Natural killer cell treated with Interleukin-12 subunit alpha and Interleukin-12 subunit beta and Interleukin-15 and Interleukin-18, amount 100 ng/mL, for 72 hours (primary cell): ENCODE measurements at places on chromosomes 2 and 18. TPM values are rescaled to one million over a fixed set of nuclear protein-coding genes. Genes with fewer than 3 reads are reported as not detected.

The SPATA3 gene
- total RNA-seq = not detected

The OR6B2 gene
- not detected for total RNA-seq

The TRIM43B gene
- total RNA-seq = not detected

The ABCG8 gene
- total RNA-seq = not detected

The CEP76 gene
- total RNA-seq = 10.1 TPM

The TUBB8B gene
- total RNA-seq = not detected

The HOXD1 gene
- total RNA-seq = not detected

DNA sequence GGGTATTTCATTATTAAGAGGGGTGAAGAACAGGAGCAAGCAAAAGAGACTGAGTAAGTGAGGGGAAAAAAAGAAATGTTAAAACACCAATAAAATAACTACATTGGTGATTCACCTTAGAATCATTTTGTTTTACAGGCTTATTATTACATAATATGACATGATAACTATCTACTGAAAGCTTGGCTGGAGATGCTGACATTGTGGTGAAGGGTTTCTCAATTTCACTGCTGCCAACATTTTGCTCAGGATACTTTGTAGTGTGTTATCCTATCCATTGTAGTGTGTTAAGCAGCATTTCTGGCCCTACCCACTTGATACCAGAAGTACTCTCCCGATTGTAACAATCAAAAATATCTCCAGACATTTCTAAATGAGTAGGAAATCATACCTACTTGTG is 1564.6 kb upstream of the NXPH2 start:
- H3K4me3 ChIP-seq = no peak overlapping the region
- no peak overlapping the region for H3K27ac ChIP-seq
- no peaks in the 10 kb centered on the region for H3K4me1 ChIP-seq
- no peaks in the 10 kb centered on the region for H3K36me3 ChIP-seq

DNA sequence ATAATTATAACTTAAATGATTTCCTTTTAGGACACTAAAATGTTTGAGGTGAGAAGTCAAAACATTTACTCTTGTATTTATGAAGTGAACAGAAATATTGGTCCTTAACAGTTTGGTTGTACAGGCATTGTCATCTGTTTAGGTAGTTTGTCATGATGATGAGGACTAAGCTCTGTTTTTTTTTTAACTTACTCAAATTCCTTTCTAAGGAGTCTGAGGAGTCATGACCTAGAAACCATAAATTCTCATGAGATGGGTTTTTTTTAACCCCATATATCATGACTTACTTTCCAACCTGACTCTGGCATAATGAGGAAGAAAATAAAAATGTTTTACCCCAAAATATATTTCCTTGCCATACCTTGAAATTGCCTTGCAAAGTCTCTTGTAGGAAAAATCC is 1176.2 kb downstream of the SUCLG1 start:
- no peaks in the 10 kb centered on the region for H3K36me3 ChIP-seq
- no peaks in the 10 kb centered on the region for H3K27me3 ChIP-seq
- no peak for DNase-seq
- no peak overlapping the region for H3K4me3 ChIP-seq
- H3K4me1 ChIP-seq = no peaks in the 10 kb centered on the region

DNA sequence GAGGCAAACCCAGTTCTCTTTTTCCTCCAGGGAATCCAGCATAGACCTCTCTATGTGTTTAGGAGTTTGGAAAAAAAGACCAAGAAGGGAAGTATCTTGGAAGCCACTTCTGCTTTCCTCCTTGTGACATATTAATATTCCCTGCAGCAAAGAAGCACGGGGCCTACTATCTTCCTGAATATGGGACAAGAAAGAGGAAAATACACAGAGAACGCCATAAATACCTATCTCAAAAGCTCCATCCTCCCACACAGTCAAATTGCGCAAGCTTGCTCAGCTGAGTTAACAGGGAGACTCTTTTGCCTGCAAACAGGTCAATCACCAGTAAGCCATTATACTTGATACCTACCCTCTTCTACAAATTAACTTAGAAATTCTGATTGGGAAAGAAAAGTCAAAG is 16.7 kb upstream of the RAPH1 start:
- no peak for DNase-seq
- no peaks in the 10 kb centered on the region for H3K36me3 ChIP-seq
- H3K27ac ChIP-seq = no peak overlapping the region

DNA sequence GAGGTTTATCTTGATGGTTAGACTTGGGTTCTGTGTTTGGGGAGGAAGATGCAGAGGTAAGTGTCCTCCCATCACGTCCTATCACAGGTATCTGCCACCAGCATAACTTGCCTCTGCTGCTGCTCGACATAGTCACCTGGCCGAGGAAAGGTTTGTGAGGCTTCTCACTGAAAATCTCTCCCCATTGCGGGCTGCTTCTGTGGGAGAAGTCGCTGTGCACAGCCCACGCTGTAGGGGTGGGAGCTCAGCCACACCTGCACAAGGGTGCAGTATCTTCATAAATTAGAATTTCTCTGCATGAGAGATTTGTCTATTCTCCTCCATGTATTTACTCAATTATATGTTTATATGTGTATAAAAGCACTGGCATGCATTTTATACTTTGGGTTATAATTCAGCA is 415.7 kb upstream of the MYT1L start:
- DNase-seq = no peak
- H3K4me1 ChIP-seq = no peaks in the 10 kb centered on the region
- no peak overlapping the region for H3K27ac ChIP-seq
- H3K4me3 ChIP-seq = no peak overlapping the region

DNA sequence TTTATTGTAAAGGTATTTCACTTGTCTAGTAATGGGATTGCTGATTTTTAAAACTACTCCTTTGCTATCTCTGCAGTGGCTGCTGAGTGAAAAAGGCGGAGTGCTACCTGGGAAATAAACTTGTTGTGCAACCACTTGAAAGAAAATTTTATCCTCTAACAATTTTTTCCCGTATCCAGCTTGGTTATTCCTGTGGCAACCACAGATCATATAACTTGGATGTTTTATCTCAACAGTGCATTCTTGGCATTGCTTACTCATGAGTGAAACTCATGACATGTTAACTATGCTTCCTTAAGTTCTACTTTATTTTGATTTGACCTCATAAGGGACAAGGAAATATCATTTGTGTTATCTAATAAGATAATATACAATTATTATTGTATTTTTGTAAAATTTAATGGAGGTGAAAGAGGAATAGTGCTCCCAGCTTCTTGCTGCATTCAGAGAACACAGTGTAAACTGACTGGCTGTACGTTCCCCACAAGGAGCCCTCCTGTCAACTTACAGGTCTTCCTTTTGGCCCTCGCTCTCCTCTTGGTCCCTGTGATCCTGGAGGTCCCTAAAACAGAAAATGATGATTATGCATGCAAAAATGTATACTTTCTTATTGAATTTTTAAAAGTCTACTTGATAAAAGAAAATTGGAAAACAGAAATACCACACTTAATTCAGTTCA is 82.7 kb downstream of the COL5A2 start:
- H3K36me3 ChIP-seq = no peaks in the 10 kb centered on the region
- no peaks in the 10 kb centered on the region for H3K27me3 ChIP-seq
- no peak overlapping the region for H3K27ac ChIP-seq
- H3K4me3 ChIP-seq = no peak overlapping the region
- no peak for DNase-seq

GRCh38 chr2:168039881-168040280 is 207.5 kb downstream of the STK39 start:
- H3K27me3 ChIP-seq = no peaks in the 10 kb centered on the region
- no peak for DNase-seq
- no peak overlapping the region for H3K27ac ChIP-seq

- H3K27ac ChIP-seq = no peak overlapping the region
- DNase-seq = no peak
- H3K27me3 ChIP-seq = peaks cover 25% of the 10 kb centered on the region
- no peaks in the 10 kb centered on the region for H3K36me3 ChIP-seq
- no peak overlapping the region for H3K4me3 ChIP-seq
- H3K4me1 ChIP-seq = no peaks in the 10 kb centered on the region
Observed at GRCh38 chr2:121860033-121860757, 104.7 kb downstream of the TSN start.

GRCh38 chr18:3692691-3693090 is 242.7 kb downstream of the TGIF1 start:
- H3K4me3 ChIP-seq = no peak overlapping the region
- H3K27me3 ChIP-seq = peaks cover 10% of the 10 kb centered on the region
- no peak for DNase-seq
- peaks cover 8% of the 10 kb centered on the region for H3K4me1 ChIP-seq

DNA sequence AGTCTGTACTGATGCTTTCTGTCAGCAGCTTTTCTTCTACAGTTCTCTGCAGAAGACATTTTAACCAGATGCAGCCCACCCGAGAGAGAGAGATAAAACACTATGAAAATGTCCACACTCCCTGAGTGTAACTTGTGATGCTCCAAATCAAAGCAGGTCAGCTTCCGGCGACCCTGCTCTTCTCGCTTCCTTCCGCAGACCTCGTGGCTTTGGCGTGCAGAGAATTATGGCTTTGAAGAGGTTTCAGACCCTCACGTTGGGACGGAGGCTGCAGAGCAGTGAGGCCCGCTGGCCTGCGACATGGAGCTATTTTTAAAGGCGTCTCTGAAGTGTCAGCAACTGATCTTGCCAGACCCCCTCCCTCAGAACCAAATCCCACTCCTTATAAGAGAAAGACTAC is 41.8 kb downstream of the TMEM163 start:
- H3K4me3 ChIP-seq = peak overlapping the region; percentile 78
- H3K36me3 ChIP-seq = no peaks in the 10 kb centered on the region
- H3K27ac ChIP-seq = peak overlapping the region; percentile 64

DNA sequence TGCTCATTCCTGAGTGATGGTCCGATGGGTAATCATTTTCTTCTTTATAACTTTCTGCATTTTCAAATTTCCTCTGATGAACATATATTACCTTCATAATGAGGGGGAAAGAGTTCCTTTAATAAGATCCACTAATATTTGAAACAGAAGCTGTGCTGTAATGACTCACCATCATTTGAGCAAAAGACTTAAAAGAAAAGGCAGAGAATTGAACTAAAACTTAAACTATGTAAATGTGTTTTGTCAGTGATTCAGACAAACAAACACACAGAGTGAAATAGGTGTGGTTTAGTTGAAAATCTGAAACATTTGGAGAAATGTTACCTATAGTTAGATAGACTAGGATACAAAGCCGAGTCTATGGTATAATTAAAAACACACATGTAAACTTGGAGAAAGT is 209.6 kb downstream of the STK39 start:
- peaks cover under 1% of the 10 kb centered on the region for H3K36me3 ChIP-seq
- no peaks in the 10 kb centered on the region for H3K27me3 ChIP-seq
- H3K4me1 ChIP-seq = peaks cover 43% of the 10 kb centered on the region
- no peak overlapping the region for H3K27ac ChIP-seq
- DNase-seq = no peak

- no peak overlapping the region for H3K4me3 ChIP-seq
- H3K36me3 ChIP-seq = no peaks in the 10 kb centered on the region
- no peak for DNase-seq
Observed at GRCh38 chr2:225893151-225893550, 493.6 kb downstream of the NYAP2 start.

DNA sequence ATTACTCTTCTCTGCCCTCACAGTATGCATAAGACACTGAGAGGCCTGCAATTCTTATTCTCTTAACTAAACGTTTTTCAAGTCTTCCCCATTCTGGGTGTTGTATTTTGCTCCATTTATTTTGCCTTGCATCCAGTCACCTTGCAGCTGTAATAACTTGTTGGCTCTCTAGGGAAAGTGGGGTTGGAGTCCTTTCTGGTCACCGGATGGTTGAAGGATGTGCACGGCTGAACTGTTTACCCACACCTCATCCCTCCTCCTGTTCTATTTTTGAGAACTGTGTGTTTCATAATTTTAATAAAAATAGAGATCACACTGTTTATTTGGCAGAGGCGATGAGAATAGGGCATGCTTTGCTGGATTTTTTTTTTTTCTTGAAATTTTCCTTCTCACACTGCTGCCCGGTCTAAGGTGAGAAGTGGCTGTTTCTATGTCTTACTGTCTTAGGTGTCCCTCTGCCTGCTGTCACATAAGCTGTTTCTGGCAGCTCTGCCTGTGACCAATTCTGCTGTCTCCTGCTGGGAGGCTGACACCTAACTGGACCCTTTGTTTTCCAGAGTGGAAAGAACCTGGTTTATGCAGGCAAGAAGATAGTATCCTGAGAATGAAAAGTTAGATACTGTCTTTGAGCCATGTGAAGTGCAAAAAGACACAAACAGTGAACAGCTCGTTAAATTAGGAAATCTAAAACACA is 342.6 kb downstream of the DPP10 start:
- H3K36me3 ChIP-seq = no peaks in the 10 kb centered on the region
- no peak for DNase-seq
- H3K27ac ChIP-seq = no peak overlapping the region
- H3K27me3 ChIP-seq = no peaks in the 10 kb centered on the region

DNA sequence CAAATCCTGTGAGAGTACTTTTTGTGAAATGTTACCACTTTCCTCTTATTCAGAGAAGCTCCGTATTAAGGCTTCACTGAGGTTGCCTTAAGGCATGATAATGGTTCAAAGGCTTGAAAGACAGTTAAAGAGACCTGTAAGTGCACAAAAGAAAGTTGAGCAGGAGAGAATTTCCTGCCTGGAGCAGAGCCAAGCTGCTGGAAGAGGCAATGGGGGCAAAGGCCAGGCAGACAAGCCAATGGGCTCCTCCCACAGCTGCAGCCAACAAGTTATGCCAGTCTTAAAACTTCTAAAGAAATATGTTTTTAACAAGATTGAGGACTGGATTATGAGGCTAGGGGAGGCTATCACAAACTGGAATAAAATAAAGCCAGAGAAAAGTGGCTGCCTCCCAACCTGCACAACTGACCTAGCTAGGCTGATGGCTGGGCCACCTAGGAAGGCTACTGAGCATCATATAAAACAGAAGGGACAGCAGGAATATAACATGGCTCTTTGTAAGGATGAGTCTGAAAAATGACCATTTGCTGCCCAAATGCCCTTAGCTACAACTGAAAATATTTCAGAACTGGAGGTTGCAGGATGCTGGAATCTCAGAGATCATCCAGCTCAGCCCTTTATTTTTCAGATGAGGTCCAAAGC is 2.1 kb downstream of the IL1B start:
- DNase-seq = no peak
- H3K27ac ChIP-seq = no peak overlapping the region
- peaks cover 17% of the 10 kb centered on the region for H3K4me1 ChIP-seq
- H3K4me3 ChIP-seq = no peak overlapping the region
- peaks cover 11% of the 10 kb centered on the region for H3K27me3 ChIP-seq

DNA sequence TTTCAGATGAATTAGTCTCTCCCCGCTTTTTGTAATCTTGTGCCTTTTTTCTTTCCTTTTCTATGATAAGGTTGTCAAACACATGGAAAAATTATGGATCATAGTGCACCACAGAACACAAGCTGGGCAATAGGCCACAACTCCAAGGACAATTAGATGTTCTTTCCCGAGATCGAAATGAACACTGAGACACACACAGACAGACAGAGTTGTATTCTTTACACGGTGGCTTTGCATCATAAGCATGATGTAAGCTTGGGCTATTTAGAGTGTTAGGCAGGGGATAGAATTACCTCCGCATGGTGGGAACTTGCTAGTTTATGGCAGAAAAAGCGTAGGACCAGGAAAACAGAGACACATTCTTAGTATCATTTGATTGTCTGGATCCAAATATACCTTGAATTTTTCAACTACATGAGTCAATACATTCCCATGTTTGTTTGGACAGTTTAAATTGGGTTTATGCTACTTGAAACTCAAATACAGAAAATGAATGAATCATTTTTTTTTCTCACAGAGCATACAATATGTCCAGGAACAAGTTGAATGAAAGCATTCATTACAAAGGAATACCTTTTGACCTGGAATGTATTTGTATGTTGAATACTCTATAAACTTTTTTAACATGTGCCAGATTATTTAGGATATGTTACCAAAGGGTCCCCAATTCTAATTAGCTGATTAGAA is 1611.5 kb upstream of the TMEFF2 start:
- H3K27me3 ChIP-seq = no peaks in the 10 kb centered on the region
- H3K4me1 ChIP-seq = no peaks in the 10 kb centered on the region
- H3K36me3 ChIP-seq = no peaks in the 10 kb centered on the region
- no peak for DNase-seq
- H3K27ac ChIP-seq = no peak overlapping the region
